ENCODE measurements at places on chromosomes 5 and 9.

- DNase-seq = no peak
Measured at GRCh38 chr5:66958980-66959641, 237.5 kb downstream of the CD180 start.

DNA sequence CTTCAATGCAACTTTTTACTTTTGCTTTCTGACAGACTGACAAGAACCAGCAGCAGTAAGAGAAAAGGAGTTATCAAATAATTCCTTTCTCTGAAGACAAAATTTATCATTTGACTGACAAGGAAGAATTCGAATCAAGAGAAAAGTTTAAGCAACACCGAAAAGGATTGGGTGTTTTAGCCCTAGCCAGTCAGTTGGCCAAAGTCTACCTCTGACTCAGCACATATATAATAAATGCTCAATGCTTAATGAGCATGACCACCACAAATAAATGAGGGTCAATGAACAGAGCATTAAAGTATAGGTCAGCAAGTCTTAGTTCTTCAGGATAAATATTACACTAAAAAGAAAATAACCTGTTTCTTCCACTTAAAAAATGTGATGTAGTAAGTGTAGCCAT lies 1603.5 kb upstream of the C9orf72 start:
- DNase-seq = no peak

DNA sequence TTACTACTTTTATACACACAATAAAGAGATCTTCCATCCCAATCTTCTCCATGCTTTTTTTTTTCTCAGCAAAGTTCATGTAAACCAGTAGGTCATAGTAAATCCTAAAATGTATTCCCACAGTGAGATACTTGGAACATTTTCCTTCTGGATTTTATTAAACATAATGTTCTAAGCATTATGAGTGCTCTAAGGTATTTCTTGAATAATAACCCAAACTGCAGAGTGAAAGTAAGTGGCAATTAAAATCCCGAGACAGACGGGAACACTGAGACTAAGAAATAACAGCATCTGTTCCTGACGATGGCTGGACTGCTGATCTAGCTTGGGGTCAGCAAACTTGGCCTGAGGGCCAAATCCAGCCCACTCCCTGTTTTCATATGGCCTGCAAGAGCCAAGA lies 359.8 kb downstream of the ARL15 start:
- no peak for DNase-seq

DNA sequence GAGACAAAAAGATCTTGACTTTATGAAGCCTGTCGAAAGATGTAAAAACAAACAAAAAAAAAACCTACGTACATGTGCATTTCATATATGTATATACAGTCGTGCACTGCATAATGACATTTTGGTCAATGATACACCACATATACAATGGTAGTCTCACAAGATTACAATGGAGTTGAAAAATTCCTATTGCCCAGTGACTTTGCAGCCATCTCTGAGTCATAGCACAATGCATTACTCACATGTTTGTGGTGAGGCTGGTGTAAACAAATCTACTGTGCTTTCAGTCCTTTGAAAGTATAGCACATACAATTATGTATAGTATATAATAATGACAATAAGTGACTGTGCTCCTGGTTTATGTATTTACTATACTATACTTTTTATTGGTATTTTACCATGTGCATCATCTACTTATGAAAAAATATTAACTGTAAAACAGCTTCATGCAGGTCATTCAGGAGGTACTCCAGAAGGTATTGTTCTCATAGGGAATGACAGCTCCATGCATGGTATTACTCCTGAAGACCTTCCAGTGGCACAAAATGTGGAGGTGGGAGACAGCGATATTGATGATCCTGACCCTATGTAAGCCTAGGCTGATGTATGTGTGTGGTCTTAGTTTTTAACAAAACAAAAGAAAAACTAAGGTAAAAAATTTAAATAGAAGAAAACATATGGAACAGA lies 73.7 kb upstream of the FST start:
- no peak for DNase-seq

DNA sequence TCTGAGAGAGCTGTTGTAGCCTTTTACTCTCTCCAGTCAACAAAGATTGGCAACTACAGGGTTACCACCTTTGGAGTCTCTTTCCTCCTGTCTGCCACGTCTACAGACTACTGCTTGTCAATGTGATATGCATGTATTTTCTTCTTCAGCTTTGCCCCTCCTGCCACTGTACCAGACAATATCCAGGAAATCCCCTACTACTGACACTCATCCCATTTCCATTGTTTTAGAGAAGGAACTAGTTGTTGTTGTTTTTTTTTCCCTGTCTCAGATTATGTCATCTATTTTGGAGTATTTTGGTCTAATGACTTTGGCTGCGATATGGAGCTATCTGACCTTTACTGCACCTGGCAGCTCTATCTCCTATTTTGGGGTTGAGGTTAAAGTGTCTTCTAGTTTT lies 50.1 kb upstream of the MACIR start:
- DNase-seq = no peak

DNA sequence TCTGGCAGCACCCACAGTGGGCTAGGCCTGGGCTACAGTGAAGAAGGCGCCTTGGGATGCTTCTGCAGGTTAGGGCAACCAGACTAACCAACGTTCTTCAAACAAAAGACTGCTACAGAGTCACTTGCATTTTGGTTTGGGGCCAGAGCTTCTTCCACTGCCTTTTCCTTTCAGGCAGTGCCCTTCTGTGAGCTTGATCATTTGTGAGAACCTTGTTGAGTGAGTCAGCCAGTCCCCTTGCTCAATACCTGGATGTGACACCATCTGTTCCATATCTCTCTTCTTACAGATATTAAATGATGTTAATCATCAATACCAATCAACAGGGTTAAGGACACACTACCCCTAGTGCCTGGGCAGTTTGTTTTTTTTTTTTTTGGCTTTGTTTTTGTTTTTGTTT lies 46.5 kb upstream of the VDAC1 start:
- DNase-seq = no peak

DNA sequence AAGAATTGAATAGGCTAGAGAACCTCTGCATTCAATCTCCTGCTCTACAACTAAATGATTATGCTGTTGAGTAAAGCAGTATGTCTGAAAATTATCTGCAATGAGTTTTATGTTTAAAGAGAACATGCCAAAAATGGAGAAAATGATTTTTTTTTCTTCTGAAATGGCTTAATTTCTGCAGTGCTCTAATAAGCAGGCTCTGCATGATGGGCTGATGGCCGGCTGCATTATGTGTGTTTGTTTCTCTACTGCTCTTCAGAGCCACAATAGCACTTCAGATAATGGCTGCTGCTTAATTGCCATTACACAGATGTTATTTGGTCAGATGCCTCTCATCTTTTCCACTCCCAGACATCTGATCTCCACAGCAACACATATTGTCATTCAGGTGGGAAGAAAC lies 286.4 kb upstream of the DMAC1 start:
- no peak for DNase-seq

DNA sequence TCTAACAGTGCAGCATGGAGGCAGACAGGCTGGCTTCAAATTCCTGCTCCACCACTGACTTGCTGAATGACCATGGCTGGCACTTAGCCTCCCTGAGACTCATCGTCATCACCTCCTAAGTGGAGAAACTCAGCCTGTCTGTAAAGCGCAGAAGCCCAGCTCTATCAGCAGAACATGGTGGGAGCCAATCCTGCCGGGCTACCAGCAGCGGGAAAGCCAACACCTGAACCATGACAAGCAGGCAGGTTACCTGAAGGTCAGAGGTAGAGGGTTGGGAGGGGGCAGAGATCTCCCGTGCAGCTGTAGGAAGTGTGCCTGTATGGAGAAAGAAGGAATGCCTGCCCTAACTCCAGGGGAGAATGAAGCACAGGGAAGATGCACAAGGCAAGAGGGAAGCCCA lies 72.6 kb upstream of the LRRTM2 start:
- no peak for DNase-seq

DNA sequence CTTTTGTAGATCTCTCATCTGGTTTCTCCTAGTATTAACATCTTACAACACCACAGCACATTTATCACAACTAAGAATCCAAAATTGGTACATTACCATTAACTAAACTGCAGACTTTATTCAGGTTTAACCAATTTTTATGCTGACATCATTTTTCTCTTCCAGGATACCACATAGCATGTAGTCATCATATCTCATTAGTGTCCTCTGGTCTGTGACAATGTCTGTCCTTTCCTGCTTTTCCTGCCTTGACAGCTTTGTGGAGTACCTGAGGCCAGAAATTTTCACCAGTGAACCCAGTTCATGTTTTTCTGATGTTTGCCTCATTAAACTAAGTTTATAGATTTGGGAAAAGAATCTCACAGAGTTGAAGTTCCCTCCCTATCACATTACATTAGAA lies 294.7 kb upstream of the TNC start:
- DNase-seq = no peak

DNA sequence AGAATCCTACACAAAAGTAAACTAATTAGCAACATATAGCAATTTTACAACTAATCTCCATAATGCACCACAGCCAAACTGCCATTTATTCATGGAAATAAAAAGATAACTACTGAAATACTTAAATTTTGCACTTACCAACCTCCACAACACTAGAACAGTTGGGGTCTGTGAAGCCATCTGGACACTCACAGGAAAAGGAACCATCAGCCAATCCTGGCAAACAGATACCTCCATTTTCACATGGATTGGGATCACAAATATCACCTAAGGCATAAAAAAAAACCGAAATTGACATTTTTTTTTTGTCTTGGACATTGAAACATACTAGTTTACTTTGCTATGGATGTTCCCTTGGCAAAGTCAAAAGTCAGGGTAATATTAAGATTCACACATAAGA lies 130.7 kb downstream of the EDIL3 start:
- no peak for DNase-seq

GRCh38 chr5:132257131-132258101 lies at the start of gene PDLIM4:
PDLIM4 (plus strand) TSS chr5:132257696; CDS start chr5:132257735, 39 bp downstream.
- no peak for DNase-seq

GRCh38 chr9:131025953-131026858 lies 17.2 kb downstream of the LAMC3 start:
- no peak for DNase-seq

- DNase-seq = no peak
Measured at GRCh38 chr5:172005708-172006320, 624 bp downstream of the FBXW11 start.

DNA sequence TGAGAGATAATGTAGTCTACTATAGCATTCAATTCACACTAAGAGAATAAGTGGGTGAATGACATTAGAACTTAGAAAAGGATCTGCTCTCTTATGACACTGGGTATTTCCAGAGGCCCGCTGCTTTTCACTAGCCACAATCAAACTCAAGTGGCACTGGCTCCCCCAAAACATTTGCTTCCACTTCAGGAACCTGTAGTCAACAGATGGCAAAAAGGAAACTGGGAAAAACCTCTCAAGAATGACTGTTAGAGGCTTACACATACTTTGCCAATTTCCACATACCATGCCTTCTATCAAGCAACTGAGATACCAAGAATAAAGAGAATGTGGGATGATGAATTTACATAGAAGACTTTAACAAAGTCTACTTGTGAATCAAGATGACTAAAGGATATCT lies 11.2 kb downstream of the POC5 start:
- DNase-seq = no peak

DNA sequence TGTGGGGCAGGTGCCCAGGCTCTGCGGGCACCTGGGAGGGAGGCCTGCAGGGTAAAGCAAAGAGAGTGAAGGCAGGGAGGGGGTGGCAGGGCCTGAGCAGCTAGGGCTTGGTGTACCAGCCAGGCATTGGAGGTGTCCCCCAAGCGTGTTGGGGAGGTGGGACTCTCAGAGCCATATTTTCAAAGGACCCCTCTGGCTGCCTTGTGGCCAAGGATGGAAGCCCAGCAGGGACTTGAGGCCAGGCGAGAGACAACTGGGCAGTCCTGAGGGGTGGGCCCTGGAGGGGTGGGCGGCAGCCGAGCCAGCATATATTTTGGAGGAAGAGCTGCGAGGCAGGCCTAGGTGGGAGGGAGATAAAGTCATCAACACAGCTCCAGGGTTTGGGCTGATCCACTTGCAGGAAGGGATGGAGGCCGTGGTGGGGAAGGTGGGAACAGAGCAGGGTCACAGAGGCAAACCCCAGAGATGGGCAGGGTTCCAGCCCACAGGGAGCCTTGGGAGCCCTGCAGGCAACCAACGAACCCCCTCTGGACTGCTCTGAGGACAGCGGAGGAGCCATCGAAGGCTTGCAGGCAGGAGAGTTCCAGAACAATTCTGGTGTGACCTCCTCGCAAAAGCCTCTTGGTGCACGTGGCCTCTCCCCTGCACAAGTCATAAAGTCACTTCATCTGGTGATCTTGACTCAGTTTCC lies 35.7 kb downstream of the DUSP1 start:
- DNase-seq = no peak

DNA sequence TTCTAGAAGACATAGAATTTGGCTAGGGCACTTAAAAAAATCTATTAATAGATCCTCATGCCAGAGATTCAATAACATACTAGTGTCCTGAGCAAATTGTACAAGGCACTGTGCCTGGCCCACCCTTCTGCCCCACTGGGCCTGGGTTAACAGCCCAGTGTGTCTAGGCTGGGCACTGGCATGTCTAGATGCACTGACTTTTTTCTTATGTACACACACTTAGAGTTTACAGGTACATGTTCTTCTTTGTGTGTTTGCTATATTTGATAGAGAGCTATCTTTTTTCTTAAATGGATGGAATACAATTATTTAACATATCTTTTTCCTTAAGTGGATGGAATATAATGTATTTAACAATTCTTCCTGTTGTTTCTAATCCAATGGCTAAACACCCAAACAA lies 241.5 kb downstream of the AUH start:
- DNase-seq = no peak

GRCh38 chr5:159576902-159577301 lies 246.6 kb upstream of the IL12B start:
- no peak for DNase-seq

DNA sequence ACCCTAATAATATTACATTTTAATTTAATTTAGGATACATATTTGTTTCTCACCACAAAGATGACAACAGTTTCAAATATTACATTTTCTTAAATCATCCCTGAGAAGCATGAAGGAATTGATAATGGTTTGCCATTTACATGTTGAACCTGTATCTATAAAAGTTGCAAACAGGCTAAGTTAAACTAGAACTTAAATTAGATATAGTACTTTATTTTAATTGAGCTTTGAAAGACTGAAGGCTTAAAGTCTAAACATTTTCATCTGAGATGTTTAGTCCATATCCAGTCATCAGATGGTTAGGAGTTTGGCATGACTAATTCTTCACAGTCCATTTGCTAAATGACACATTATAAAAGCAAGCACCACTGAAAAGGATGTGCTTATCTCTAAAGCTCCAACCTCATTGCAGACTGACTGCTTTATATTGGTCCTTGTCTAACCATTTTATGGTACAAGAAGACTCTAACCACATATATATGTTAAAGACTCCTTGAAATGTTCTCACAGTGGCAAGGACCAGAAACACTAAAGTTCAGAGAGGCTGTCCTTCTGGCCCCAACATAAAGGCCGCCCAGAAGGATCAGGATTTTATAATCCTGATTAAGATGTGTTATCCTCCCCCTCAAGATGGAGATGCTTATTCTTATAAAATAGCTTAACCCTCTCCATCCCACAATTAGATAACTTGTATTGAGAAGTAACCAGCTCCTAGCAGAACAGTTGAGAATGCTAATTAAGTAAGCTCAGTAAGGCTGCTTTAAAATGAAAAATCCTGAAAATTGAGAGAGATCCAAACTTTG lies 25.8 kb downstream of the WNT8A start:
- DNase-seq = no peak

Measured in NCI-H446 (cell line).